Ascending aorta (tissue), 2 donors: ENCODE measurements at places on chromosomes 7 and 10. TPM values are rescaled to one million over a fixed set of nuclear protein-coding genes. Genes with fewer than 3 reads are reported as not detected.

PILRA gene
- 25.8 TPM for total RNA-seq

DNA sequence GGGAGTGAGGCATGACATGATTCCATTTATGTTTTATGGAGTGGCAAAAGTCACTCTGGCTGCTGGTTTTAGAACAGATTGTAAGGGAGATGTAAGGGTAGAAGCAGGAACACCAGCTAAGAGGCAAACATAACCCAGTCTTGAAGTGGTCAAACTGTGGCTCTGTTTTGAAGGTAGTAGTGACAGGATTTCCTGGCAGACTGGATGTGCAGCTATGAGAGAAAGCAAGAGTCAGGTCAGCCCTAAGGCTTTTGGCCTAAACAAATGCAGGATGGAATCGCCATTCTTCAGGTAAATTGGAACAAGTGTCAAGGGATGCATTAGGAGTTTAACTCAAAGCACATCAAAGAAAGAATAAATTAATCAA is 175.3 kb upstream of the AGR3 start:
- H3K27ac ChIP-seq: no peak overlapping the region
- H3K4me3 ChIP-seq: no peak overlapping the region
- no peaks in the 10 kb centered on the region for H3K36me3 ChIP-seq
- H3K4me1 ChIP-seq: no peaks in the 10 kb centered on the region
- no peaks in the 10 kb centered on the region for H3K27me3 ChIP-seq

DNA sequence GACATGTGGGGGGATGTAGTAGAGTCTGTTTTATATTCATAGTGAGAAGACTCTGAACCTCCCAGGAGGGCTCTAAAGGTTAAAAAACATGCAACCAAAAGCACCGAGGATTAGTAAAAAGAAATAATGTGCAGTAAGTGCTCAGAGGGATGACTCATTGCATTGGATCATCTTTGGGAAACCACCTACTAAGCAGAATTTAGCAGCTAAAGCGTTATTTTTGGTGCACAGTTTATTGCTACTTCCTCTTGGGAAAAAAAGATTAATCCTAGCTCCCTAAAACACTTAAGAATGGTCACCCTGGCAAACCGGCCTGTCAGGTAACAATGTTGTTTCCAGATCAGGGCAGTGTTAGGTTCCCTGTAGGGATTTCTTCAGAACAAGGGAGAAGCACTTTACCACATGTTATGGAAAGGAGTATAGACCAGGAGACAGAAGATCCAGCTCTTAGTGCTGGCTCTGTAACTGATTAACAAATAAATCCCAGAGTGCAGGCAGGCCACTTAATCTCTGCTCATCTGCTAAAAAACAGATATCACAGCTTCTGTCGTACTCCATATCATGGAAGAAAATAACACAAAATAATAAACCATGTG is 44.8 kb upstream of the FAM133B start:
- H3K4me3 ChIP-seq: no peak overlapping the region
- H3K27me3 ChIP-seq: no peaks in the 10 kb centered on the region

NACAD gene
- 7.1 TPM for total RNA-seq

ABCB1 gene
- total RNA-seq: 5.5 TPM

SEMA3C gene
- 16.6 TPM for total RNA-seq

DNA sequence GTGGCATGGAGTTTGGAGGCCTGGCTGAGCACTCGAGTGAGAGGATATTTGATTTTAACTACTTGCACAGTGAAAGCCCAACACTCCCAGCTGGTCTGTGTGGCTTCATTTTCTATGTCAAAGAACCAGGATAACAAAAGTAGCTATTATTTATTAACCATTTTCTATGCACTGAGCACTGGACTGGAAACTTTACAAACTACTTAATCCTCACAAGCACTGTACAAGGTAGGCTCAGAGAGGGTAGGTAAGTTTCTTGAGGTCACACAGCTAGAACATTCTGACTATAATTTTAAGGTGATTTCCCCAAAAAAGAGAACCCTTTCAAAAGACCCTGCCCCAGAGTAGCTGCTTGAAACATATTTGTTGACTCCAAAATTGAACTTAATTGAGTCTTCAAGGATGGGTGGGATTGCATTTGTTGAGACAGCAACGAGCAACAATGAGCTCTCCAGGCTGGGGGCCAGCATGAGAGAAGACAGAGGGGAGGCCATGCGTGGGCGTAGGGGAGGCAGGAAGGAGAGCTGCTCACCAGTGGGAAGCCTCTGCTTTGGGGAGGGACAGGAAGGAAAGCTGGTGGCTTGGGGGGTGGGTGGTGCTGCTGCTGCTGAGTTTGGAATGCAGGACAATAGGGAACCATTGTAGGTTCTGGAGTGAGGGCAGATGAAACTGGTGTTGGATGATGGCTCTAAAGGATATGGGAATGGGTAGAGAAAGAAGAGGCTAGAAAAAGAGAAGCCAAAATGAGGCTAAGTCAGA is 31.5 kb downstream of the FAM241B start:
- H3K27me3 ChIP-seq: no peaks in the 10 kb centered on the region
- DNase-seq: no peak
- no peaks in the 10 kb centered on the region for H3K36me3 ChIP-seq

DNA sequence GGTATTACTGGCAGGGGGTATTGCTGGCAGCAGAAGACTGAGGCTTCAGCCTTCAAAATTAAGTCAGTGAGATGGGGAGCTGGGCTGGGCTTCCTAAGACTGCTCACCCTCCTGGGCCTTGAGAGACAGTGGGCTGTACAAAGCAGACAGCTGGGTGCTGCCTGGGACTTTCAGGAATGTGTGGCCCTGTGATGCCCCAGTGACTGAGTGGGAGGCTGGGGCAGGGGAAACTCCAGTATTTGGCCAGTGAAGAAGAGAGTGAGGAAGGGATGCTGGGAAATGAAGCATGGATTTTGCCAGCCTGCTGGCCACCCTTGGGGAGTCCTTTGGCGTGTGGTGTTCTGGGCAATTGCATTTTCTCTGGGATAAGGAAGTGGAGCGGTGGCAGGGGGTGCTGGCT is 442 bp downstream of the ANKRD2 start:
- no peak overlapping the region for H3K4me3 ChIP-seq
- no peaks in the 10 kb centered on the region for H3K27me3 ChIP-seq
- no peak for DNase-seq
- peaks cover 30% of the 10 kb centered on the region for H3K36me3 ChIP-seq
- H3K27ac ChIP-seq: no peak overlapping the region
- H3K4me1 ChIP-seq: peaks cover 14% of the 10 kb centered on the region

TMEM229A gene
- total RNA-seq: not detected

SPACDR gene
- not detected for total RNA-seq

CTNNA3 gene
- total RNA-seq: under 0.01 TPM

GRCh38 chr7:1692515-1693418 is 22.7 kb downstream of the ELFN1 start:
- H3K4me1 ChIP-seq: no peaks in the 10 kb centered on the region
- no peak overlapping the region for H3K27ac ChIP-seq
- peak overlapping the region; percentile 10 for H3K4me3 ChIP-seq
- no peaks in the 10 kb centered on the region for H3K36me3 ChIP-seq

DNA sequence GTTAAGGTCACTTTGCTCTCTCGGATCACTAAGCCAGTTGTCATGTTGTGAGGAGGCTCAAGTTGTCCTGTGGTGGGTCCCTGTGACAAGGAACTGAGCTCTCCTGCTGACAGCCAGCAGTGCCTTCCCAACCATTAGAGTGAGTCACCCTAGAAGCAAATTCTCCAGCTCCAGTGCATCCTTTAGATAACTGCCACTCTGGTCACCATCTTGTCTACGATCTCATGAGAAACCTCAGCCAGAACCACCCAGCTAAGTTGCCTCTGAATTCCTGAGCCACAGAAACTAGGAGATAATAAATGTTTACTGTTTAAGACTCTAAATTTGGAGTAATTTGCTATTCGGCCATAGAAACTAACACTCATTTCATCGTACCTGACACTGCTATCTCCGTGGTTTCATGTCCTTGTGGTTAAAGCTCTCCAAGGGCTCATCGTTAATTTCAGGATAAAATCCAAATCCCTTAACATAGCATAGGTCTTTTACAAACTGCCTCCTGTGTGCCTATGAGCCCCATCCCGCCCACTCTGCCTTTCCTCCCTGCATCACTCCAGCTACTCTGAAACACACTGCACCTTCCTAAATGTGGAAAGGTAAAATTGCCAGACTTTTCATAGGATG is 56.5 kb upstream of the WIPF3 start:
- no peaks in the 10 kb centered on the region for H3K4me1 ChIP-seq
- H3K27ac ChIP-seq: no peak overlapping the region
- no peak for DNase-seq
- no peaks in the 10 kb centered on the region for H3K36me3 ChIP-seq
- H3K4me3 ChIP-seq: no peak overlapping the region

GCK gene
- total RNA-seq: 2.7 TPM

DNA sequence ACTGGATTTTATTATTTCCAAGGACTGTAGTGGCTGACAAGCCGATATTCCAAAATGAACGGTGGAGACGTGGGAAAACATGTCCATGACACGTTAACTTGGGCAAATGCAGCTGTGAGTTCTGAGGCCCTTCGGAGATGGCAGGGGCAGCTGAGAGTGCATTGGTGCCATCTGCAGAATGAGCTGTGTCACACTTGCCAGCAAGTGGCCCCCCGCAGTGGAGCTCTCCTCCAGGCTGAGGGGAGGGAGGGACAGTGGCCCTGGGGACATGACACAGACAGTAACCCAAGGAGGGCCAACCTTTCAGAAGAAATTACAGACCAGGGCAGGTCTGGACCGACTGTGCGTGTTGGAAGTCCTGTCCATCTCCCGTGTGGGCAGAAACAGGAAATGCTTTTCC is 139.4 kb downstream of the SVIL start:
- H3K36me3 ChIP-seq: peaks cover 87% of the 10 kb centered on the region
- no peak overlapping the region for H3K4me3 ChIP-seq
- no peaks in the 10 kb centered on the region for H3K4me1 ChIP-seq

DNA sequence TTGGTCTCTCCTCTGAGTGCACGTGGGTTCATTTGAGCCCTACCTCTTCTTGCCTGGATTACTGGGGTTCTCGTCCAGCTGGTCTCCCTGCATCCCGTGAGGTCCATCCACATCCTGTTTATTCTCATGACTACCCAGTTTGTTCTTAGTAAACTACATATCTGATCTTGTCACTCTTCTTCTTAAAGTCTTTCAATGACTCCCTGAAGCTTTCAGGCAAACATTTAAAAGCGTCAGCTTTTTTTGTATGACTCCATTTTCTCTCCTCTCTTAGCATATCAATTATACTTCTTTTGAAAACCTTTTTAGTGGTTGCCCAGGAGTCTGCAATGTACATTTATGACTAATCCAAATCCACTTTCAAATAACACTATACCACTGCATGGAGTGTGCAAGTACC is 7.5 kb downstream of the SFXN2 start:
- no peaks in the 10 kb centered on the region for H3K27me3 ChIP-seq
- no peak overlapping the region for H3K4me3 ChIP-seq
- no peaks in the 10 kb centered on the region for H3K4me1 ChIP-seq
- H3K27ac ChIP-seq: no peak overlapping the region
- H3K36me3 ChIP-seq: no peaks in the 10 kb centered on the region

LRMDA gene
- 0.96 TPM for total RNA-seq

DNA sequence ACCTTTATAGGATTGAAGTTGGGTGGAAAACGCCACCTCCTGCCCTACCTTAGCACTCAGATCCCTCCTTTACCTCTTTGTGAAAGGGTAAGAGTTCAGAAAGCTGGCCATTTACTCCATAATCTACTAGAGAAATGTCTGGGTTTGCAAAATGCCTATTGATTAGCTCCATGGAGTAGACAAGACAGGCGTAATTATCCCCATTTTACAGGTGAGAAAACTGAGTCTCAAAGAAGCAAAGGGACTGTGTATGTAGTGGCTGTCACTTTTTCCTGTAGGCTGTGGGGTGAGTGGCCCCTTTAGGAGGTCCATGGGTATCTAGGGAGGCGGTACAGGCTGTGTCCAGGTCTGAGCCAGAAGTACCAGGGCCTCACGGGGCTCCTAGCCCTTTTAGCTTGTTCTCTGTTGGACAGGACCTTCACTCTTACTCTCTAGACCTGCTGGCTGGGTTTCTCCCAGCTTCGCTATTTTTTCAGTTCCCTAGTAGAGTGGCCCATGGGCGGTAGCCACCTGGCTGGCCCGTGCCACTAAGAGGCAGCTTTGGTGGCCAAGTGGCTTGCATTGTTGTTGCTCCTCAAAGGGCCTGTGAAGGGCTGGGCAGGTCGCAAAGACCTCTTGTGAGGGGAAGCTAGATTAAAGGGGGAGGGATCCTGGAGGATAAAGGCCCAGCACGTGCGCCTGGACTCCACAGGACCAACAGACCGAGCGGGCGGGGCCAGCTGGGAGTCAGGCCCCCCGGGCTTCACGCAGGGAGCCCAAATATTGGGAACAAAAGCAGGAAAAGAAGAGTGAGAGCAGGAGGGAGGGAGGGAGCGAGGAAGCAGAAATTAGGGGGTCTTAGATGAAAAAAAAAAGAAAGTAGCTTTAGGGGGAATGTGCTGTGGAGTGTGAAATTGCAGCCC is 4.7 kb upstream of the PAX2 start:
- no peak overlapping the region for H3K27ac ChIP-seq
- H3K27me3 ChIP-seq: peaks cover 69% of the 10 kb centered on the region
- DNase-seq: no peak
- H3K4me1 ChIP-seq: peaks cover 42% of the 10 kb centered on the region
- no peaks in the 10 kb centered on the region for H3K36me3 ChIP-seq

GRCh38 chr10:104318810-104319741 is 19.2 kb downstream of the ITPRIP start:
- no peak for DNase-seq
- peaks cover 57% of the 10 kb centered on the region for H3K4me1 ChIP-seq
- H3K36me3 ChIP-seq: peaks cover 19% of the 10 kb centered on the region
- H3K27me3 ChIP-seq: no peaks in the 10 kb centered on the region

- no peaks in the 10 kb centered on the region for H3K27me3 ChIP-seq
- no peaks in the 10 kb centered on the region for H3K4me1 ChIP-seq
- H3K36me3 ChIP-seq: no peaks in the 10 kb centered on the region
- DNase-seq: no peak
- H3K4me3 ChIP-seq: no peak overlapping the region
- H3K27ac ChIP-seq: no peak overlapping the region
Measured at GRCh38 chr10:79320820-79321493, 26.3 kb upstream of the PPIF start.

MKI67 gene
- total RNA-seq: 0.64 TPM

- H3K27me3 ChIP-seq: no peaks in the 10 kb centered on the region
- H3K4me1 ChIP-seq: no peaks in the 10 kb centered on the region
- H3K27ac ChIP-seq: no peak overlapping the region
- H3K4me3 ChIP-seq: no peak overlapping the region
- no peak for DNase-seq
- no peaks in the 10 kb centered on the region for H3K36me3 ChIP-seq
Measured at GRCh38 chr7:159195946-159196345, 51.3 kb upstream of the VIPR2 start.

GRCh38 chr7:144842377-144842851 is 6.6 kb upstream of the TPK1 start:
- H3K4me3 ChIP-seq: no peak overlapping the region
- no peaks in the 10 kb centered on the region for H3K36me3 ChIP-seq
- H3K27ac ChIP-seq: no peak overlapping the region
- H3K27me3 ChIP-seq: no peaks in the 10 kb centered on the region
- no peaks in the 10 kb centered on the region for H3K4me1 ChIP-seq
- peak; percentile 72 for DNase-seq

DNA sequence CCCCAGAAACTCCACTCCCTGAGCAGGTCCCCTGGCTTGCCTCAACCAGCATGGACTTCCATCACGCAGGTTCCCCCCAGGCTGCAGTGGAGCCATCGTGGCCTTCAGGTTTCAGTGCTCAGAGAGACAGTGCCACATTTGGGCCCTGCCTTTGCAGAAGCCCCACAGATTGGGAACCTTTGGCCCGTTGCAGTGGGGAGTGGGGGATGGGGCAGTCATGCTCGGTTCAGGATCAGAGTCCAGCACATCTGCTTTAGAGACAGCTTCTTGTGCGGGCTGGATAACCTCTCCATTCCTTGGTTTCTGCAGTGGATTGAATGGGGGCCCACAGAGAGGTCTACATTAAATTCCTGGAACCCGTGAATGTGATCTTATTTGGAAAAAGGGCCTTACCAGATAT is 183.9 kb downstream of the EBF3 start:
- no peaks in the 10 kb centered on the region for H3K27me3 ChIP-seq
- H3K36me3 ChIP-seq: no peaks in the 10 kb centered on the region
- DNase-seq: peak; percentile 52
- no peaks in the 10 kb centered on the region for H3K4me1 ChIP-seq
- no peak overlapping the region for H3K27ac ChIP-seq
